ENCODE measurements at places on chromosomes 1 and 21.
A peak's percentile ranks its signal among the peaks of the same experiment; 100 is the strongest.

- DNase-seq, result no peak
Observed at GRCh38 chr1:234396871-234397270, 23.6 kb downstream of the COA6 start.

- no peak for DNase-seq
Observed at GRCh38 chr1:158989424-158989823, 20.3 kb upstream of the IFI16 start.

- no peak for DNase-seq
Observed at GRCh38 chr1:229474509-229474908, 33.6 kb downstream of the NUP133 start.

GRCh38 chr1:233140499-233140898, 155.0 kb downstream of the PCNX2 start:
- peak; percentile 18 for DNase-seq

DNA sequence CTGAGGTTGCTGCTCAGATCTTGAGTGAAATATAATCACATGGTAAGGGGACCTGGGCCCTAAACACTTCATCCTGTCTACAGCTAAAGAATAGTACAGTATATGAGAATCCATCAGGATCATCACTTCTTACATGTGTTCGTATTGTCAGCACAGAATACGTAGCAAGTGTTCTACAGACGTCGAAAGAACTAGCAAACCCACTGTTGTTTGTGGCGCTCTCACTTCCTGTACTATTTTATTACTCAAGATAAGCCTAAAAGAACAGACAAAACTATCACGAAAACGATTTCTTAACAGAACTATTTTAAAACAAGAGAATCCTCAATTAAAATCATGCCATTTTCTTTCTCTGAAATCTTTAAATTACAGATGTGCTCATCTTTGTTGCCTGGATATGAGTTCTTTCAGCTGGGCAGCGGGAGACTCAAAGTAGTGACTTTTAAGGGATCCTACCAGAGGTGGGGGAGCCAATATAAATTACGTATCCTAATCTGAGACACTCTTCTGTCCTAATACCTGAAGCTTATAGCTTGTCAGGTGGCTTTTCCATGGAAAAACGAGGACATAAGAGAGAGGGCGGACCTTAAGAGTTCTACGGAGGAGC, 724 bp downstream of the ST7L start:
- peak; percentile 42 for DNase-seq

GRCh38 chr1:53982034-53982762, 35.8 kb downstream of the LDLRAD1 start:
- DNase-seq, result peak; percentile 39

DNA sequence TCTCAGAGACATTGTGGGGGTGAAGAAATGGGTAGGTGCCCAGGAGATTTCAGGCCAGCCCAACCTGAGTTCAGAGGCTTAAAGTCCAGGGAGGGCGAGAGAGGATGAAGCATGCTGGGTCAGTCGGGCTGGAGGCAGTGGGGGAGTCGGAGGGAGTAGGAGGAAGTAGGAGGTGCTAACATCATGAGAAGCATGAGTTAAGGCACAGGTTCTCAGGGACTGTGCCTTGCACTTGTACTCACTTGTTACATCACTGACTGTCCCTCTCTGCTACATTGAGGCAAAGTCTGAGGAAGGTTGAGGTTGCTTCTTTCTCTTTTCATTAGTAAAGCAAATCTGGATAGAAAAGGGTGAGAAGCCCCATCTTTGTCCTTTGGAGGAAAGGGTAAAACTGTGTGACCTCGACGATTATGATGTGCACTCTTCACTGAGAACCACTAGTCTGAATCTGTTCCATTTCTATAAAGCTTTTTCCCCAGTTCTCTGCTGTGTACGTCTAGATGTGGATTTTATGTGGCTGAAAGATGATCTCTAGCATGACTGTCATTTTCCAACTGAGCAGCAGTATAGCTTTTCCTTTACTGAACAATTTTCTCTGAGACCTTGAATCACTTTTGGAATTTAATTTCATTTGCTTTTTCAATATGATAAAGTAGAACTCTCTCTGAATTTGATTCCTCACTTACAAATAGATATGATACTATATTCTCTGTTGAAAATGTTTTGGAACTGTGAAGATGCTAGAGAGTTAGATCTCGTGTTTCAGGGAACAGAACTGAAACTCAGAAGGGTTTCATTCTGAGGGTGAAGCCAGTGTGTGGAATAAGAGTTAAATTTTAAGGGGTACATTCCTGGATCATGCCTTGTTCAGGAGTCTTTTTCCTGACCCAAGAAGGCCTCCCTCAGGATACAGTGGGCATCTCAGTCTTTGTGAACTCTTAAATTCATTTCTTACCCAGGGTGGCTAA, 94.6 kb downstream of the FGGY start:
- no peak for DNase-seq

GRCh38 chr1:154400381-154400801, 4.8 kb upstream of the IL6R start:
- DNase-seq, result no peak

- peak; percentile 62 for DNase-seq
Observed at GRCh38 chr21:41817228-41817627, 50.4 kb upstream of the RIPK4 start.

- no peak for DNase-seq
Observed at GRCh38 chr1:64527786-64528185, 57.9 kb downstream of the CACHD1 start.

DNA sequence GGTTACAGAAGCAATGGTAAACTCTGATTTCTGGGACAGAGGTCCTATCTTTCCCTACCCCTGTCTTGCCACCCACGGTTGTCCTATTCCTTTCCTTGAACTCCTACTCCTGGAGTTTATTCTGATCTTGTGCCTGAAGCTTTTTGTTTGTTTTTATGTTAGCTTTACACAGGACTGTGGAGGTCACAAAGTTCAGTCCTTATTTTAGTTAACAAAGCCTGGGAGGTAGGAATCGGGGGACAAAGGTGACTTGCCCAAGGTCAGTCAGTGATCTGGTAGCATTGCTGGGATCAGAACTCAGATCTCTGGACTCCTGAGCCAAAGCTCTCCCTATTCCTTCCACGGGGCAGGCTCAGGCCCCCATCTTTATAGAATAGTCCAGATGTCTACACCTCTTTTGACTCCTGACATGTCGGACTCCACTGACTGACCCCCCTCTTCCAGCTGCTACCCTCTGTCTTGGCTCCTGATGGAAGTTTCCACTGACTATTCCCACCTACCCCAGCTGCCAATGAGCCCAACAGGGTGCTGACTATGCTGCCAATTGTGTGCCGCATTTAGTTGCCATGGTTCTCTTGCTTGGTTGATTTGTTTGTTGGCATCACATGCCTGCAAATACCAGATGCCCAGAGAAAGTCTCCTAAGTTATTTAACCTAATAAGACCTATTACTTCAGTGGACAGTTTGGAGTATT, 9.9 kb downstream of the F5 start:
- no peak for DNase-seq

DNA sequence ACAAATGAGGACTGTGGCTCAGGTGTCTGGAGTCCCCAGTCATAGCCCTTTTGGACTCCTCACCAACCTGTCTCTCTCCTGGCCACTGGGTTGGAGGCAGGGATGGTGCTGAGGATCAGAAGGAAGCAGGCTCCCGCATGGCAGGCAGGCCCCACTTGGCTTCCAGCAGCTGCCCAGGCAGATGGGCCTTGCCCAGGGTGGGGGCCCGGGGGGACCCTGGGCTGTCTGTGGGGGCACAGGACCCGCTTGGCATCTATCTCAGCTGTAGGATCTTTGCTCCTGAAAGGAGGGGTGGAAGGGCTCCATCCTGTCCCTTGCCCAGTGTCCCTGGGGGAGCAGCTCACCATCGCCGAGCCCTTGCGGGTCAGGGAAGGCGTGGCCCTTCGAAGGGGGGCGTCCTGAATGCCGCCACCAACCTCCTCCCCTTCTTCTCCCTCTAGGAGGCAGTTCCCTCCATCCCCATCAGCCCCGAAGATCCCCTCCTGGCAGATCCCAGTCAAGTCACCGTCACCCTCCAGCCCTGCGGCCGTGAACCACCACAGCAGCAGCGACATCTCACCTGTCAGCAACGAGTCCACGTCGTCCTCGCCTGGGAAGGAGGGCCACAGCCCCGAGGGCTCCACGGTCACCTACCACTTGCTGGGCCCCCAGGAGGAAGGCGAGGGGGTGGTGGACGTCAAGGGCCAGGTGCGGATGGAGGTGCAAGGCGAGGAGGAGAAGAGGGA, 154.5 kb downstream of the PEX14 start:
- no peak for DNase-seq

- peak; percentile 8 for DNase-seq
Observed at GRCh38 chr1:152442765-152443164, 28.7 kb upstream of the CRNN start.

DNA sequence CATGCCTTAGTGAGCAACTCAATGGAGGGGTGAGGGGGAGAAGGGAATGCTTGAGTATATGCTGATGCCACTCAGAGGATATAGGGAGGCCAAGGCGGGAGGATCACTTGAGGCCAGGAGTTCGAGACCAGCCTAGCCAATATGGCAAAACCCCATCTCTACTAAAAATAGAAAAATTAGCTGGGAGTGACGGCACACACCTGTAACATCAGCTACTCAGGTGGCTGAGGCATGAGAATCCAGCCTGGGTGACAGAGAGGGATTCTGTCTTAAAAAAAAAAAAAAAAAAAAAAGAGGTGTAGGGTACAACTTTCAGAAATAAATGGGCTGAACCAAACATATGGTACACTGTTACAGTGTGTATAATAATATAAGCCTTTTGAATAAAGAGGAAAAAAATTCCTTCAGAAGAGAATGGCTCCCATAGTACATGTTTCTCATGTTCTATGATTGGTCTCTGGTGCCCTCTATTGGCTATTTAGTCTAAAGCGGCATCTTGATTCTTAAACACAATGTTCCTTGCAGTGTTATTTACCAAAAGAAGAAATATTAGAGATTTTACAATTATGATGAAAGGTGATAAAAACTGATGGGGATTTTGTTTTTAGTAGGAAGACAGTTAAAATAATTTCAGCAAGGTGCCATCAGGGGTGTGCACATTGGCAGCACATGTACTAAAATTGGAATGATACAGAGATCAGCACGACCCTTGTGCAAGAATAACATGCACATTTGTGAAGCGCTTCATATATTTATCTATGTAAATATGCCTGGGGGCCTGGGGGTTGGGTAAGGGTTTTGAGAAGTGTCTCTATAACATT, 109.8 kb downstream of the PATJ start:
- DNase-seq, result peak; percentile 86

DNA sequence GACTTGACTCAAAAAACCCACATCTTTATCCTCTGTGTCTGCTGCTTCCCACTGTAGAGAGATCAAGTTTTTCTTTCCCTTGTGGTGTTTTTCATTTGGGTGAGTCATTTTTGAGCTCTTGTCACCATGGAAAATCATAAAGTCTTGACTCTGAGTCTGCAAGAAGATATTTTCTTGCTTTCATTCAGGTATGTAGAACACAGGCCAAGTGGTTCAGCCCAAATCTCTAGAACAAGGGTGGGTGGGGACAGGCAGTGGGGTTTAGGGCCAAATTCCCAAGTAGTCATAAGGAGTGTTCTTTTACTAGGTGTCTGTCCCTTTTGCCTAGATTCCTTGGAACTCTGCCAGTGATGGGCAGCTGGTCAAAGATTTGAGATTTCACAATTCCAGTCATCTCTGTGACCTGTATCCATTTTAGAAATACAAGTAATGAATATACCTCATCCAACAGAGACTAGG, 21.5 kb upstream of the ARHGAP29 start:
- peak; percentile 86 for DNase-seq

GRCh38 chr1:68363339-68363738, 86.4 kb downstream of the RPE65 start:
- no peak for DNase-seq

- DNase-seq, result no peak
Observed at GRCh38 chr1:25798666-25799351, 1.2 kb upstream of the SELENON start.

DNA sequence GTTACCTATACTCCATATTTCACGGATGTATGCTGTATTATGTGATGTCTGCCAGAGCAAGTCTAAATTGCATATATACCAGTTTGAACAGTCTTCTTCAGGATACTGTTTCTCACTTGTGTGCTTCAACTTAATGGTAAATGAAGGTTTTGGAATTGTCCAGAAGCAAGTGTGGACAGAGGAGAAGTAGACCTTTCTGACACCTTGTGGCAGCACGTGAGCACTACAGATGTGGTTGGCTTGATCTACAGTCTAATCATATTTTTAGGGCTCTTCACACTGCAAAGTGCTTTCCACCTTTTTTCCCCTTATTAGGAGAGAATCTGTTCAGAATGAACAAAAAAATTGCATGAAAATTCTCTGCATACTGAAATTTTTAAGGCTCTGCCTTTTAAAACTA, 10.9 kb downstream of the MORC3 start:
- peak; percentile 42 for DNase-seq

- DNase-seq, result no peak
Observed at GRCh38 chr1:26082020-26082350, 14.6 kb upstream of the TRIM63 start.

DNA sequence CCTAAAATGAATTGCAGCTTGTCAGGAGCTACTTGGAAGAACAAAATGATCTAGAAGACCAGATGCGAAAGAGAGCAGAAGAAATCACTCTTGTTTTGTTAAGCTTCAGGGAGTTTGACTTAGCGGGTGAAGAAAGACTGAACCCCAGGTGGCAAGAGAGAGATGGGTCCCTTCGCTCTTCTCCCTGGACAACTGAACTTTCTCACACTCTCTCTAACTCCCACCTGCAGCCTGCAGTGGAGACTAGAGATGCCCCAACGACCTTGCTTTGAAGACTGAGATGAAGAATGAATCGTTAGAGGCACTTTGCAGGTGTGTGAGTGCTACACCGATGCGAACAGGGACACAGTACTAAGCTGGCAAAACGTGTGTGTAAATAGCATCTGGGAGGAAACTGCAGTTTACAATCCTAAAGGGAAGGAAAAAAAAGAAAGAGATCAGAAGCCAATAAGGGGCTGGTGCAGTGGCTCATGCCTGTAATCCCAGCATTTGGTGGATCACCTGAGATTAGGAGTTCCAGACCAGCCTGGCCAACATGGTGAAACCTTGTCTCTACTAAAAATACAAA, 64.5 kb upstream of the LYST start:
- no peak for DNase-seq

DNA sequence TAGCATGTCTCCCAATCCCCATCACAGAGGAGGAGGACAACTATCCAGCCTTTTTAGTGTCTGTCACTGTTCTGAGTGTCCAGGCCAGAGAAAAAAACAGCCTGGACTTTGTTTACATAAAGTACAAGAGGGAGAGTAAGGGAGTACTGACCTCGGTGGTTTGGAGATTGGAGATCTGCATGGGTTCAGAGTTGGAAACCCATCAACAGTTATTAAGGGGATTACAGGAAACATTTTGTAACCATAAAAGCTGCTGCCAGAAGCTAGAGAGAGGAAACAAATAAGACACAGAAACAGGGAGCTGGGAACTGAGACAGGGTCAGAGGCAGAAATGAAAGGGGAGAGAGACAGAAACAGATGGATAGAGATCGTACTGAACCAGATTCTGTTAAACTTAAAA, 131.5 kb upstream of the CTTNBP2NL start:
- DNase-seq, result no peak

GRCh38 chr1:212678456-212679410, 20.9 kb downstream of the BATF3 start:
- DNase-seq, result no peak

DNA sequence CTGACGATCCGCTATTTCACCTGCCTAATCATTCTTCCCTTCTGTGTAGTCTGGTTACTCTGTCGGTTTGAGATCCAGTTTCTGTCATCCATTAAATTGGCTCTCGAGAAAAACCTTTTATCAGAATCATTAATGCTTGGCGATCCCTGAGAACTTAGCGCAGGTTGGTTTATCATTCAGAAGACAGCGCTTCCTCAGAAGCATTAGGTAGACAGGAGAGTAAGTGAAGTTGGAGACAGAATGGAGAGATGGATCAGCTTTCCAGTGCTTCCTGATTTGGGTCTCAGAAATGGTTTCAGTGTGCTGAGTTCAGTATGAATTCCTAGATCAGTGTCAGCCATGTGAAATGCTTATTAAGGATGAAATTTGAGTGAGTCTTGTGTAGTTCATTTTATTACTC, 1.3 kb downstream of the USP1 start:
- DNase-seq, result peak; percentile 10
